Stimulated activated CD8-positive, alpha-beta memory T cell treated with anti-CD3 and anti-CD28 coated beads, Interleukin-15, amount 100 ng/mL, for 4 hours (primary cell): ENCODE measurements at places on chromosomes 5 and 9.

DNA sequence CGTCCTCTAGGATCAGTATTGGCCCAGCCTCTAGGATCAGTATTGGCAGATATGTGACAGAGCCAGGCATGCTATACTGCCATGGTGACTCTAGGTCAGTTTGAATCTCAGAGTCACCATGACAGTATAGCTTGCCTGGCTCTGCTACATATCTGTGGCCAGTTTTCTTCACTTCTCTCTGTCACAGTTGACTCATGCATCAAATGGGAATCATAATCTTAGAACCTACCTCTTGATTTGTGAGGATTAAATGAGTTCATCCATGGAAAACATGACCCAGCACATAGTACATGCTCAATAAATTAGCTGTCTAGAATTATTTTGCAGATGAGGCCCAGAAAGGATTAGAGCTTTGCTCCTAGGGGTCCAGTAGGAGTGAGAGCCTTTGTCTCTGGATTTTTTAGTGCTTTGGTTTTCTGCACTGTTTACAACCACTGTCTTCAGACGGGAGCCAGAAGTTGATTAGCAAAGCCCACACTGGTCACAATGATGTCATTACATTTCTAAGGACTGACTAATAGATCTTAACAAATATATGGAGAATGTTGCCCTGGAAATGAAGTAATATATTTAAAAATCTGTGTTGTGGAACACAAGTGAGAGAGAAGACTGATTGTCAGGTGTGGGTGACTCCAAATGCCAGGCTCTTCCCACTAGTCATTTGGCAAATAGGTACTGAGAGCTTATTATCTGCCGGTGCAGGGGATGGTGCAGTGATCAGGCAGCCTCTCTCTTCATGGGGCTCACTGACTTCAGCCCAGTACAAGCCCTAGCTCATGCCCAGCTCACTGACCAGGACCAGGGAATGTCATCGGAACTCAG, 76.0 kb downstream of the COL15A1 start:
- no peak for DNase-seq

DNA sequence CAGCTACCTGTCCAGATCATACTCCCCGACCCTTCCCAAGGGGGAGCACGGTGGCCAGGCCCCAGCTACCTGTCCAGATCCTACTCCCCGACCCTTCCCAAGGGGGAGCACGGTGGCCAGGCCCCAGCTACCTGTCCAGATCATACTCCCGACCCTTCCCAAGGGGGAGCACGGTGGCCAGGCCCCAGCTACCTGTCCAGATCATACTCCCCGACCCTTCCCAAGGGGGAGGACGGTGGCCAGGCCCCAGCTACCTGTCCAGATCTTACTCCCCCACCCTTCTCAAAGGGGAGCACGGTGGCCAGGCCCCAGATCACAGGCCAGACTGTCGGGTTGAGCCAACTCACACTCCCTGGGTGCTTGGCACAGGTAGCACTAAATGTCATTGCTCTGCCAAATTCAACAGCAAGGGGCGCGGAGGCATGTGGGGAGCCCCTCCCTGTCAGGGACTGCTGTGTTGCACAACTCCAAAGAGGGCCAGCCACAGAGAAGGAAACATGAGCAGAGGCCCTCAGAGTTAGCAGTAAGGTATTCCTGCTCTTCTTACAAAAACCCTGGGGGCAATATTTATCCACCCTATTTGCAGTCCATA, 136.9 kb downstream of the OLFM1 start:
- no peak for DNase-seq

- DNase-seq = no peak
These were observed 468.1 kb downstream of the KCTD16 start for GRCh38 chr5:144638787-144639186.

DNA sequence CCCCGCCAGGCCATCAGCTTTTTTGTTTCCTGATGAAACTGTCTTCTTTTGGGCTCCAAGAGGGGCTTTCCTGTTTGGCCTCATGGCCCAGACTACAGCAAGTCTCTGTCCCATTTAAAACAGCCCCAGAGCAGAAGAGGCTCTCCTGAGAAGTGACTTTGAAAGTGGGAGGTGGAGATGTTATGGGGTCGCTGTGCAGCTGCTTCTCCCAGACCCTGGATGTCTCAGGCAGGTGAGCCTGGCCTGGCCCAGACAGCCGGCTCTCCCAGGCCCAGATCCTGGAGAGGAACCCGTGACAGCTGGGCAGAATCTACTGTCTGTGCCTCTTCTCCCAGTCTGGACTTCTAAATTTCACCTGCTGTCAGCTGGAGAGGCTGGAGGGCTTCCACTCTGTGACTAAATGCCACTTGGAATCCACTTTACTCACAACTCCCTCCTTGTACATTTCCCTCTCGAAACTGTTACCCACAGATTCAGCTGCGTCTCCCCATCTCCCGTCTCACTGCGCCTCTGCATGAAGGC, 20.6 kb downstream of the FAM78A start:
- no peak for DNase-seq

- DNase-seq = no peak
These were observed 11.9 kb downstream of the LPCAT1 start for GRCh38 chr5:1511651-1512540.

DNA sequence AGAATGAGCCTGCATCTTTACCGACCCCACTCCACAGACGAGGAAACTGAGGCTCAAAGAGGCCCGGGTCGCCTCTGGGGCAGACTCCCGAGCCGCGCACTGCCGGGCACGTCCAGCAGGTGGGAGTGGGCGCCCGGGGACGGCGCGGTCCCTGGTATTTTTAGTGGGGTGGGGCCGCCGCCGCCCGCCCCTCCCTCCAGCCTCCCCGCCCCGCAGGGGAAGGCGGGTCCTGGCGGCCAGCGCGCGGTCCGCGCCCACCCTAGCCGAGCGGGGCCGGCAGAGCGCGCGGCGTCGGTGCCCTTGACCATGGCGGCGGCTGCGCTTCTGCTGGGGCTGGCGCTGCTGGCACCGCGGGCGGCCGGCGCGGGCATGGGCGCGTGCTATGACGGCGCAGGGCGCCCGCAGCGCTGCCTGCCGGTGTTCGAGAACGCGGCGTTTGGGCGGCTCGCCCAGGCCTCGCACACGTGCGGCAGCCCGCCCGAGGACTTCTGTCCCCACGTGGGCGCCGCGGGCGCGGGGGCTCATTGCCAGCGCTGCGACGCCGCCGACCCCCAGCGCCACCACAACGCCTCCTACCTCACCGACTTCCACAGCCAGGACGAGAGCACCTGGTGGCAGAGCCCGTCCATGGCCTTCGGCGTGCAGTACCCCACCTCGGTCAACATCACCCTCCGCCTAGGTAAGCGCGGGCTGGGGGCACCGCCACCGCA, at the start of gene LAMC3:
LAMC3 (plus strand) TSS at position 266 of the 710 bp plus-strand sequence; CDS start at position 307, 41 bp downstream.
- DNase-seq = no peak

- DNase-seq = no peak
These were observed 459.8 kb downstream of the CCDC171 start for GRCh38 chr9:16012621-16013020.

GRCh38 chr9:20361229-20361628, 261.1 kb downstream of the MLLT3 start:
- no peak for DNase-seq

GRCh38 chr5:151614565-151614964, 23.4 kb upstream of the FAT2 start:
- no peak for DNase-seq

- DNase-seq = no peak
These were observed 173.5 kb upstream of the NREP start for GRCh38 chr5:111930449-111930848.

- DNase-seq = peak; percentile 9
These were observed 500.0 kb downstream of the DIRAS2 start for GRCh38 chr9:90142580-90142979.

GRCh38 chr5:173420108-173420507, 91.9 kb upstream of the STC2 start:
- DNase-seq = no peak

DNA sequence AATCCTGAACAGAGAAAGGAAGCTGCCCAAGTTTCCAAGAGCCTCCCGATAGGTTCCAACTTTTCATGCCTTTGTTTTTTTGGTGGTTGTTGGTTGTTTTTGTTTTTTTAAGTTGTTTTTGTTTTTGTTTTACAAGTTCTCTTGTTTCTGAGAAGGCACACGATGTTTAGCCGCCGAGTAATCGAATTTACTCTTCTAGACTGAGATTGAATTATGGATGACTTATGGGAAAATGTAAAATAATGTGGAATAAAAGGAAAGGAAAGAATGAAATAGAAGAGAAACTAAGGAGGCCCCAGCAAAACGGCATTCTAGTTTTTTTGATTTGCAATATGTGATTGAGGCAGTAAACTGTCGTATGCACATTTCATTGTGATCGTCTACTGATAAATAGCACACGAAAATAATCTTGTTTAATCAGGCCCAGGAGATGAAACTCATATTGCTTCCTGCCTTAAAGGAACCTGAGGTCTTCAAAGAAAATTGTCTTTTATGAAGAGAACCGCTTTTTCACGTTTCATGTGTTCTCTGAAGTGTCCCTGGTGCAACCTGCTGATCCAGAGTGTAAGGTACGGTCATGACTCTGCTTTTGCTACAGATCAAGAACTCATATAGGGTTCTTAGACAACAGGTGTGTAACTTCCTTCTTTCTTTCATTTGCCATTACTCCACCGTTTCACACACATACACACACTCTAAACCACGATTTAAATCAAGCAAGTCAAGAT, 1.3 kb upstream of the GNAQ start:
- DNase-seq = no peak

GRCh38 chr5:91383956-91384300, 811 bp upstream of the ARRDC3 start:
- no peak for DNase-seq

DNA sequence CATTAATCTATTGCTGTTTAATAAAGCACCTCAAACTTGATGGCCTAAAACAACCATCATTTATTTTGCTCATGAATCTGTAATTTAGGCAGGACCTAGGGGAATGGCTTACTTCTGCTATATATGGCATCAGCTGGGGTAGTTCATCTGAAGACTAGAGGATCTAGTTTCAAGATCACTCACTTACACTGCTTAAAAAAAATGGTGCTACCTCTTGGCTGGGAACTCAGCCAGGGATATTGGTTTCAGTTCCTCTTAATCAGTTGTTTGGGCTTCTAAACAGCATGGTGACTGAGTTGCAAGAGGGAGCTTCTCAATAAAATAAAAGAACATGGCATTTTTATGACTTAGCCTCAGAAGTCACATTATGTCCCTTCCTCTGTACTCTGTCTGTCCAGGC, 142.0 kb downstream of the FAM114A2 start:
- DNase-seq = no peak

DNA sequence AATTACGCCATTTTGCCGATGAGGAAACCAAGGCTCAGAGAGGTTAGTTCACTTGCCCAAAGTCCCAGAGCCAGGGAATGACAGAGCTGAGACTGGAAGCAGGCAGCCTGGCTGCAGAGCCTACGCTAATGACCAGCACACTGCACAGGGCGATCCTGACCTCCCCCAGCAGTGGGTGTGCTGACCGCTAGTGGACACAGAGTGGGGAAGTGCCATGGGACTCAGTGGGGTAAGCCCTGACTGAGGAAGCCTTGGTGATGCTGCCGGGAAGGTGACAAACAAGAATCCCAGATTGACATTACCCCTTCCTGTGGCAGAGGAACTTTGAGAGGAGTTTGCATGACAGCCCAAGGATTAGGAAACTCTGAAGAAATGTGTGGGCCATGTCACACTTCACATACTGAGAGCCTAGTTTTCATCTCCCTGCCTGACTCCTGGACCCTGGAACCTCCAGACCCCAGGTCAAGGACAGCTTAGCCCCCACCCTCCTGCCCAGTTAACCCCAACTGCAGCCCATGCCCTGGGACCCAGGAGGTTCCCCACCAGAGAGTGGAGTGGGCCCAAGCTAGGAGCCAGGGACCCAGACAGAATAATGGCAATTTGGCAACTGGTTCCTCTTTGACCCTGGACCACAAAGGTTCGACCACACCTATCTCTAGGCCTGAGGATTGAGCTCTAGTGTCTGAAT, 19.7 kb upstream of the CSF1R start:
- DNase-seq = no peak

DNA sequence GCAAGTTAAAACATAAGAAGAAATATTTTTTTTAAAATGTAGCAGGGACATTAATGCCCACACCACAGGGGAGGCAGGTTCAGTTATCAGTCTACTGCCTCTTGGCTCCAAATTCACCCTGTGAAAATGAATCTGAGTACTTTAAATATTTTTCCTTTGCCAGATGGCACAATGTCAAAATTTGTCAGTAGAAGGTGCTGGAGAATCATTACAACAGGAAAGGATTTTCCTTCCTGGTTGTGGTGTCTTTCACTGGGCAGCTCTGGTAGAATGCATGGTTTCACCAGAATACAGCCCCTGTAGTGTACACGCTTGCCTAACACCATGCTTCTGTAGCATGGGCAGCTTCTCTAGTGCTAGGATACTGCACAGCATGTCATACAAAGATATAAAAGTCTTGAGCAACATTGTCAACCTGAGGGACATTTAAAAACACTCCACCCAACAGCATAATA, 9.7 kb upstream of the SREK1 start:
- no peak for DNase-seq

GRCh38 chr9:129836311-129837007, 1.2 kb downstream of the USP20 start:
- DNase-seq = no peak

DNA sequence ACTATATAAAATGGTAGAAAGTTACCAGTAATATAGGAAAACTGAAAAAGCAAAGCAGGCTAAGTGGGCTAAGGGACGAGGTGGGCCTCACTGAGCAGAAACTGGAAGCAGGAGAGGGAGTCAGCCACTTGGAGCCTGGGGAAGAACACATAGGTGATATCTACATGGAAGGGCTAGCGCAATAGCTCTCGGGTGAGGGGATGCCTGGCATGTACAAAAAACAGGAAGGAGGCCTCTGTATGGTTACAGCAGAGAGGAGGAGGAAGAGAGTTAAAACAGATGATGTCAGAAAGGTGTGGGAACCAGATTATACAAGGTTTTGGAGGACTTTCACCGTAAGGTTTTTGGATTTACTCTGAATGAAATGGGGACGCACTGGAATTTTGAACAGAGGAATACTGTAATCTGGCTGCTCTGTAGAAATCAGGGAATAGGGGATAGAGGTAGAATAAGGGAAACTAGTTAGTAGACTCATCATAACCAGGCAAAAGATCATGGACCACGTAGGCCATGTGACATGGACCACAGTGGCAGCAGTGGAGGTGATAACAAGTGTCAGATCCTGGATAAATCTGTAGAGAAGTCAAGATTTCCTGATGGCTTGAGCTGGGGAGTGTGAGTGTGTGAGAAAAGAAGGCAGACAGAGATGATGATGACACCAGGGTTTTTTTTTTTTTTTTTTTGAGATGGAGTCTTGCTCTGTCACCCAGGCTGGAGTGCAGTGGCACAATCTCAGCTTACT, 52.5 kb downstream of the FNBP1 start:
- DNase-seq = no peak

GRCh38 chr5:43191740-43192557, at the start of gene NIM1K:
TSS of gene NIM1K (plus strand) at chr5:43192225. CDS start at chr5:43245776, 53,551 bp downstream.
- DNase-seq = no peak
